ENCODE measurements at places on chromosomes 2 and 18.

GRCh38 chr18:48719974-48720654 lies 181.3 kb downstream of the CTIF start:
- no peak for DNase-seq

GRCh38 chr2:71595569-71595968 lies 142.2 kb downstream of the DYSF start:
- DNase-seq = no peak

- no peak for DNase-seq
These were observed 1.4 kb downstream of the CCDC85A start for GRCh38 chr2:56185101-56185581.

- no peak for DNase-seq
These were observed 3.0 kb downstream of the WDSUB1 start for GRCh38 chr2:159283529-159283928.

DNA sequence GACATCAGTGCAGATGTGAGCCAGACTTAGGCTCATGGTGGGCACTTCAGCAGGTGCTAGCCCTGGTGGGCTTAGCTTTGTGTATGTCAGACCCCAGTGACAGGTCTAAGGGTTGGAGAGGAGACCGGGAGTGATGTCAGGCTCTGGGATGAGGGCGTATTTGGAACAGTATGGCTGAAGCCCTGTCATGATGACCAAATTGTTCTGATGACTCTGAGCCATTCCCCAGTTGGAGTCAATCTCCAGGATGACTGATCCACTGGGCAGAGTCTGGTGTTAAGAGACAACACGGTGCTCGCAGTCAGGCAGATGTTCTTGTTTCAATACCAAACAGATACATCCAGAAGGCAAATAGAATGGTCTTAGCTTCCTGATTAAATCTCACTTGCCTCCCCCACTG lies 241.5 kb downstream of the SOX11 start:
- DNase-seq = no peak

- DNase-seq = no peak
These were observed 196.1 kb downstream of the AGPS start for GRCh38 chr2:177588671-177589070.

DNA sequence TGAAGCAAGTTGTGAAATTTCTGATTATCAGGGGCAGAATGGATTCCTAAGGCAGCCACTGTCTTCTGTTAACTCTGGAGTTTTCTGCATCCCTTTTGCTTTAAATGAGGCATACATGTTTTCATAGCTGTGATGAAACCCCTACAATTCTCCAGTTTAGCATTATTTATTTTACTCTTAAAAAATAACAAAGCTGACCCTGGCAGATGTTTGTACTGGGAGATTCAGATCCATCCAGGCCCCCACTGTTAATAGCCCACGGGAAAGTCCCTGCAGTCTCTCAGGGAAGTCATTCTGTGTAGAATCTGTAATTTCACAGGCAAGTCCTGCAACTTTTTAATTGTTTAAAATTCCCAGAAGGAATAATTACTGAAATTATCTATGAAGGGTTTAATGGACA lies 353 bp upstream of the SULT1C4 start:
- DNase-seq = no peak

GRCh38 chr18:78126536-78126935 lies 853.1 kb upstream of the SALL3 start:
- no peak for DNase-seq

DNA sequence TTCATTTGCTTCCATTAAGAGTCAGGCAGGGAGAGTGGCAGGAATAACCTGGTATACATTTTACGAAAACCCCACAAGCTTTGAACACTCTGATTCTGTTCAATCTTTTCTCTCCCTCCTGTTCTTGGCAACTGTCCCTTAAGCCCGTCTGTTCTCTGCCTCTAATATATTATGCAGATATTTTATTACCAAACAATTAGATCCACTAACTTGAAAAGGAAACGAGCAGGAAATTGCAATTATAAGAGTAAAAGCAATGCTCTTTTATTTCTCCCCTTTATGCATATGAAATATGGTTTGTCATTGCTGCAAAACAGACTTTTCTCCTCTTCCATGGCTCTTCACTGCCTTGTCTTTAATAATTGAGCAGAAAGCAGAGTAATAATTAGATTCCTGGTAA lies 149.1 kb upstream of the CELF4 start:
- DNase-seq = no peak

GRCh38 chr2:162473986-162474385 lies 130.1 kb downstream of the GCA start:
- no peak for DNase-seq

DNA sequence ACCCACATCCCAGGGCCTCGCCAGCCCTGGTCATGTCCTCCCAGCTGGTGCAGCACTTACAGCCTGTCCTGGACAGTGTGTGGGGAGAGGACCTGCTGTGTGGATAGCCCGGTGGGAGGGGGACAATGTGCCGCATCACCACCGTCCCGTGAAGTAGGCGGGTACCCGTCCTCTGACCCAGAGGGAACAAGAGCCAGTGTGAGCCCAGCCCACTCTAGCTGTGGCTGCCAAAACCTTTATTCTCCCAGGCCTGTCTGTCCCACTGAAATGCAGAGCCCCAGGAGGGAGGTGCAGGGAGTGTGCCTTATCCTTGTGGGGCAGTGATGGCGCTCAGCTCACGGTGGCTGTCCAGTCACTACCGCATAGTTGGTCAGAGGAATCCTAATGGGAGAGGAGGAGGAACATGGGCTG lies 1.7 kb downstream of the TRAF3IP1 start:
- DNase-seq = no peak

GRCh38 chr2:47266939-47267710 lies 112.0 kb upstream of the STPG4 start:
- no peak for DNase-seq

GRCh38 chr2:203915256-203915655 lies 21.3 kb upstream of the ICOS start:
- no peak for DNase-seq

DNA sequence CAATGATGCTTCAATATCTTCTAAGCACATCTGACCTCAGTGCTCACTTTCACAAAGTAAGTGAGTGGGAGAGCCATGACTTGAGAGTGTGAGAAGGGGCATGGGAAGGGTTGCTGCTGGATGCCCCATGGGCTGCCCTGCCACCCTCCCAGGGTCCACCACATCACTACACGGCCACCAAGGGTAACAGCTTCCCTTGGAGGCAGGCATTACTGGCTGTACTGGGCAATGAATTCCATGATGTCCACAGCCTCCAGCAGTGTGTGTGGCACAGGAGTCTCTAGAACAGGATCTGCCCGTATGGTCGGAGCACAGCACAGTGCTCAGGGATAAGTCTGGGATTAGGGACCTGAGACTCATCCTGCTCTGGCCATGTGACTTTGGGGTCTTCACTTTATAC lies 481.0 kb upstream of the MYT1L start:
- no peak for DNase-seq

DNA sequence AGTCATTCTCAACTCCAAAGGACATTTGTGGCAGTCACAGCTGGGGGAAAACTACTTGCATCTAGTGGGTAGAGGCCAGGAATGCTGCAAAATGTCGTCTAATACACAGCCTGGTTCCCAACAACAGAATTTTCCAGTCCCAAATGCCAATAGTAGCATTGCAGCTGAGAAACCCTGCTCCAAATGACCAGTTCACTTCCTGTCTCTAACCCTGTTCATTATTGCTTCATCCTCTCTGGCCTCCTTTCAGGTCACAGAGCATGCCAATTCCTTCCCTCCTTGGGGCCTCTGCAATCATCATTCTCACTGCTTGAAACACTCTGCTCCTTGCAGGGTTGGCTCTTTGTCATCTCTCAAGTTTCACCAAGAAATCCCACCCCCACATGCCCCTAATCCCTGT lies 139.1 kb downstream of the IRS1 start:
- no peak for DNase-seq

GRCh38 chr2:28680657-28681056 lies 71.0 kb upstream of the PPP1CB start:
- DNase-seq = no peak

- no peak for DNase-seq
These were observed 2.9 kb upstream of the DPYSL5 start for GRCh38 chr2:26845021-26845420.

DNA sequence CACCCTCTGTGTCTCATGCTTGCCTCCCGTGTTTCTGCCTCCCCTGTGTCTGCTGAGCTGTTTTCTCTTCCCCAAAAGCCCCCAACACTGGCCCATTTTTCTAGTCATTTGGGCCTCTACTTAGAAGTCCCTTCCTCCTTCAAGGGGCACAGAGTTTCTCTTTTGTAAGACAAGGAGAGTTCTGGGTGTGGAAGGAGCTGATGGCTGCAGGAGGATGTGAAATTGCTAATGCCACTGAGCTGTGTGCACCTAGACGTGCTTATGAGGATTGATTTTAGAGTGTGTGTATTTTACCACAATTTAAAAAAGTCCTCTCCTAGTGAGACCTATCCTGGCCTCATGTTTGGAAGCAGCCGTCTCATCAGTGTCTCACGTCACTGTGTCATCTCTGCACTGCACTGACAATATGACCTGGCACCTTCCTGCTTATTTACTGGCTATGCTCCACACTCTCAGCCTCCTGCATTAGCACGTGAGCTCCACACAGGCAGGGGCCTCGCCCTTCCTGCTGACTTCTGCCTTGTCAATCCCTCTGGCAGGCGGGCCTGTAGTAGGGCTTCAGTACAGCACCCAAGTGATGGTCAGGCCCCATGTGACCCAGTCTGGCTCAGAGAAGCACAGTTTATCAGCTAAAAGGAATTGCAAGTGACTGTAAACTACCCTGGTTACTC lies 8.0 kb upstream of the MBP start:
- DNase-seq = no peak

- no peak for DNase-seq
These were observed 101.1 kb downstream of the PMS1 start for GRCh38 chr2:189885368-189885767.

DNA sequence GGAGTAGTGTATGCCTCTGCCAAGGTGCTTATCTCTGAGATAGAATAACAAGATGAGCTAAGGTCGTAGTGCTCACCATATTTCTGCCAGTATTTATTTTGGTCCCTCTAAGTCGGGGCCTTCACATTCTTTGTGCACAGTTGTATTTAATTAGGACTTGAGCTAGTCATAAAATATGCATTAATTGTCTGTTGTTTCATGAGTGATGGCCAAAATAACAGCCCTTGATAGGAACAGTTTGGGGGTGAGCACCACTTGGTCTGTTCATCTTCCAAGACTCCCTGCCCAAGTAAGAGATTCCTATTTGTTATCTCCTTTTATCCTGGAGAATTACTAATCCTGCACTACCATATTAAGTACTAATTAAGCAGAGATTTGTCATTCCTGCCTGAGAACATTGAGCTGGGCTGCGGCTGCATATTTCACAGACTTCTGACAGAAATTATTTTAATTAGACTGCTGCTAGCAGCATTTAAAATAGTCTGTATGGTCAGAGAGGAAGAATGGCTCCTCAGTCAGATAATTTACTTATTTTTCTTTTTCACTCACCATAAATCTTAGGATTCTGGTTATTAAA lies 435.1 kb downstream of the MTX2 start:
- DNase-seq = no peak

DNA sequence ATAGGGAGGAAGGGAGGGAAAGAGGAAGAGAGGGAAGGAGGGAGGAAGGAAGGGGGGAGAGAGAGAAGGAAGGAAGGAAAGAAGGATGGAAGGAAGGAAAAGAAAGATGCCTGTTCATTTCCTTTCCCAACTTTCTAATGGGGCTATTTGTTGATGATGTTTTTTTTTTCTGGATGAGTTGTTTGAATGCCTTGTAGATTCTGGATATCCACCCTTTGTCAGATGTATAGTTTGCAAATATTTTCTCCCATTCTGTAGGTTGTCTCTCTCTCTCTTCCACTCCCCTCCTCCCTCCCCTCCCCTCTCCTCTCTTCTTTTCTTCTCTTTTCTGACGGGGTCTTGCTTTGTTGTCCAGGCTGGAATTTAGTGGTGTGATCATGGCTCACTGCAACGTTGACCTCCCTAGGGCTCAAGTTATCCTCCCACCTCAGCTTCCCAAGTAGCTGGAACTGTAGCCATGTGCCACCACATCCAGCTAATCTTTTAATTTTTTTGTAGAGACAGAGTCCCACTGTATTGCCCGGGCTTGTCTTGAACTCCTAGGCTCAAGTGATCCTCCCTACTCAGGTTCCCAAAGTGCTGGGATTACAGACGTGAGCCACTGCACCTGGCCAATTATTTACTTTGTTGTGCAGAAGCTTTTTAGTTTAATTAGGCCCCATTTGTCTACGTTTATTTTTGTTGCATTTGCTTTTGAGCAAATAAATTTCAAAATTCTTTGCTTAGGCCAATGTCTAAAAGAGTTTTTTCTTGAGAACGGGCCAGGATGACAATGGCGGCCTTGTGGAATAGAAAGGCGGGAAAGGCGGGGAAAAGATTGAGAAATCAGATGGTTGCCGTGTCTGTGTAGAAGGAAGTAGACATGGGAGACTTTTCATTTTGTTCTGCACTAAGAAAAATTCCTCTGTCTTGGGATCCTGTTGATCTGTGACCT lies 57.3 kb upstream of the FAM117B start:
- no peak for DNase-seq

- DNase-seq = no peak
These were observed 728 bp downstream of the FAM168B start for GRCh38 chr2:131092458-131093005.

DNA sequence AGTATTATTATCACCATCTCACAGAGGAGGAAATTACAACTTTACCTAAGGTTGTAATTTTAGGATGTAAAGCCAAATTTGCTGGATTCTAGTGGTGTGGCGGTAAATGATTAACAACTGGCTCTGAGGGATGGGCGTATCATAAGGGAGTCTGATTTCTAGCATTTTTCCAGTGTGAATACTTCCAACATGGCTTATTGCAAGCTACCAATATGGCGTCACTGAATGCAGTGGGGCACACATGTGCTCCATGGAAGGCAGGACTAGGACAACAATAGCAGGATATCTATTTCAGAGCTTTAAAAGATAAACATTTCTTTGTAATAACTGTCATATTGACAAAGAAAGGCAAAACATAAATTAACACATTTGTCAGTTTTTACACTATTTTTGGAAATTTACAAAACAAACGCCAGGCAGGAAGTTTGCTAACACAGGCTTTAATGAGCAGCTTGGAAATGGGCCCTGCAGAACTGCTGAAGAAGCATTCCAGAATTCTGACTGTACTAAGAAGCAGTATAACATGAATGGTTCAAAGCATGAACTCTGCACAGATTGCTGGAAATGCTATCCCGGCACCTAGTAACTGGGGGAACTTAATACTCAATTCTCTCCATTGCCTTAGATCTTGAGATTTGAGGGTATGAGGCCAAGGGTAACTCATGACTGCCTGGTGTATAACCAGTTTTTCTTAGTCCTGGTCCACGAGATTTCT lies 439.3 kb upstream of the MAP2 start:
- no peak for DNase-seq
